ENCODE measurements at places on chromosomes 2 and 18.

GRCh38 chr18:76544511-76545345, 49.7 kb upstream of the ZNF516 start:
- DNase-seq = no peak

DNA sequence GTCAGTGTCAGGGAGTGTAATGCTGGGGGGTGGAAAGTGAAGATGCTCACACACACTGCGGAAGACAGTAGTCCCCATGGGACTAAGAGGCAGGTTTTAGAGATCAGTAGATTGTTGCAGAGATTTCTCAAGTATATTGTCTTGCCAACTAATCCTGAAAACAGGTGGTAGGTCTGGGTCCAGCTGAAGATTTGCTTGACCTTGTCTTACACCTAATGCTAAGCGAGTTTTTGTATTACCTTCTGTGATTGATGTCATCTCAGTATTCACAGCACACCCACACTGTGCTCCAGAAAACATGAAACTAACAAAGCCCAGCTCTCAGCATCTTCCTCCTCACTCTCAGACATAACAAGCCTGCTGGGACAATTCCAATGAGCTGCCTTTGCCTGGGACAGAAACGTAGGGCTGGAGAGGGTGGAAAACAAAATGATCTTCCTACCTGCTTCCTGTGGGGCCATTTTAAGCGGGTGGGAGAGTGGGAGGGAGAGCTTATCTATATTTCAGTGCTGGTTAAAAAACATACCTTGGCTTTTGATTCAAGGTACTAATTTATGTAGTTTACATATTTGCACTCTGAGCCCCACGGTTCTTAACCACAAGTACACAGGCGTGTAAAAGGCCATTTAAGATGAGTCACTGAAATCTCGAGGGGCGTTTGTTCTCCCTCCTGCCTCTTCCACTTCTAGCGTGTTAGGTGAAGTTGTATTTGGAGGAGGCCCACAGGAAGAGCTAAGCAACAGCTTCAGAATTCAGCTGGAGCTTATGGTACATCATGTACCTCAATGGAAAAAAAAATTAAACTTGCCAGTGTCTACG, 23.1 kb upstream of the RBMS1 start:
- peak; percentile 3 for DNase-seq

DNA sequence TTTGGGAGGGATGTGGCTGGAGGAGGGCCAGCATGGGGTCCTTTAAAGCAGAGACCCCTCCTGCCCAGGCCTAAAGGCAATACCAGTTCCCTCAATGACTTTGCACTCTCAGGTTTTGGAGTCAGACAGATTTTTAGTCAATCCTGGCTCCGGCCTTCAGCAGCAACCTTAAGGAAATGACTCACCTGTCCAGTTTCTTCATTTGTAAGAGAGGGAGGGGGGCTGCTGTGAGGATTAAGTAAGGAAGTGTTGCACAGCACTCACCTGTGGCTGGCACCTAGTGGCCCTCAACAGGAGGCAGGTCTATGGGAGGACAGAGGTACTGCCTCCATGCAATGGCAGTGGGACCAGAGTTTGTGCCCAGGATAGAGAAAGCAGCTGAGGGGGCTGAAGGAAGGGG, 13.7 kb downstream of the CNGA3 start:
- DNase-seq = no peak

GRCh38 chr2:222298311-222299150, at the start of gene PAX3:
Gene PAX3, minus strand, starts transcription at chr2:222298998. Its CDS starts 383 bp downstream, at chr2:222298615.
- no peak for DNase-seq

DNA sequence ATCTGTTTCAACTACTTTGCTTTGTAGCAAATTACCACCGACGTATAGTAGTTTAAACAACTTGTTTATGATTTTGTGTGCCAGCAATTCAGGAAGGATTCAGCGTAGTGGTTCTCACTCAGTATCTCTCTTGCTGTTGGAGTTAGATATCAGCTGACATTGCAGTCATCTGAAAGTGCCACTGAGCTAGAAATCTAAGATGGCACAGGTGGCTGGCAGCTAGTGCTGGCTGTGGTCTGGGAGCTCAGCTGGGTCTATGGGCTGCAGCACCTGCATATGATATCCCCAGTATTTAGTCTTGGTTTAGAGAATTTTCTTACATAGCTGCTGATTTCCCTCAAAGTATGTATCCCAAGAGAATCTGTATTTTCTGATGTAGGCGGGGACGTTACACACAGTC, 235.6 kb downstream of the SCG2 start:
- DNase-seq = no peak

- no peak for DNase-seq
Observed at GRCh38 chr18:73733806-73734314, 413.8 kb downstream of the FBXO15 start.

DNA sequence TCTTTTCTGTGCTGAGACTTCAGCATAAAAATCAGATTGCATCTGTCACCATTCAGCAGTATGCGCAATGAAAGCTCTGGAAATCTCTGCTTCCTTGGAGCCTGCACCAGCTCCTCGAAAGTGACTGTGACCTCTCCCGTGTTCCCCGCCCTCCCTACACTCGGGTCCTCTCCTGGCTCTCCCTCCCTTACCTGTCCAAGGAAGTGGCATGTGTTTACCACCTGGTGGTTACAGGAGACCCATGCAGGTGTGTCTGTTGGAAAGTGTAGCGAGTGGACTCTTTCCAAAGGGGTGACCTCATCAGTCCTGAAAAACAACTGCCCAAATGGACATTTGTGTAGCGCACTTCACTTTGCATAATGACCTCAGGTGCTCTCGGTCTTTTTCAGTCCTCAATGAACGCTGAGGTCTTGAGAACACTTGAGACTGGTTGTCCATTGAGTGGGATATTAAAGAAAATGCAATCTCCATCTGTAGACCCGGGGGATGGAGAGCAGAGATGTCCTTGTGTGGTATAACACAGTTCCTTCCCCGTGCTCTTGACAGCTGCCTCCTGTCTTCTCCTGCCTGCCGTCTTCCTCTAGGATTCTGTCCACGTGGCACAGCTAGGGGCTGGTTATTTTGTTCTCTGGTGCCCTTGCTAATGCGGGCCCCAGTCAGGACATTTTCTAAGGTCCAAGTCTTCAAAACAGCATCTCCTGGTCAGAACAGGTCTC, 133.2 kb downstream of the ACKR3 start:
- no peak for DNase-seq

DNA sequence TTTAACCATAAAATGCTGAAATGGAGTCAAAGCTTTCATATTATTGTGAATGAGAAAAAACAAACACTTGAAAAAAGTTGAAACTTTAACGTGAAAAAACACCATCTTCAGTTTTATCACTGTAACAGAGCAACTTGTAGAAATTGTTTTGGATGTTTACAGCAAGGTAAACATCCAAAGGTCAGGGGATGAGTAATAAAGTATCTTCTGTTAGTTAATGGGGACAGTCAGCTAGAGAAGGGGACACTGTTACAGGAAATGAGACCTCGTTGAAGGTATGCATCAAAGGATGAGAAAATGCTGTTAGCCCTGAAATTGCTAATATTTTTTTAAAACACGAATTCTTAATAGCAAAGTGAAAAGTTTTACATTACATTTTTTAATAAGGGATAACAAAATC, 2.9 kb downstream of the RHBDD1 start:
- no peak for DNase-seq

DNA sequence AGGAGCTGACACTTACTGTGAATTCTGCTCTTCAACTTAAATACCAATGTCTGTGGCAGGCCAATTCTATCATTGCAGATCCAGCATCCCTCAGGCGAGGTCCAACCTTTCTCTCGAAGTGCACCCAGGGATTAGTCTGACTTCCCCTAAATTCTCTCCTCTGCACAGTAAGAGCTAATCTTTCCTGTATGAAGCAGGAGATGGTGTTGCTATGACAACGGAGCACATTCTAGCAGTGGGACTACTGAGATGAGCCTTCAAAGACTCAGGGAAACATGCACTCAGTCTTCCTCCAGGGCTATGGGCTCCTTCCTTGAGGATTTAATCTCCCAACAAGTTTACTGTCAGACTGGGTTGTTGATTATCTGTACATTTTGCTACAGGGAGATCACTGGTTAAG, 176.3 kb downstream of the NOL4 start:
- no peak for DNase-seq

DNA sequence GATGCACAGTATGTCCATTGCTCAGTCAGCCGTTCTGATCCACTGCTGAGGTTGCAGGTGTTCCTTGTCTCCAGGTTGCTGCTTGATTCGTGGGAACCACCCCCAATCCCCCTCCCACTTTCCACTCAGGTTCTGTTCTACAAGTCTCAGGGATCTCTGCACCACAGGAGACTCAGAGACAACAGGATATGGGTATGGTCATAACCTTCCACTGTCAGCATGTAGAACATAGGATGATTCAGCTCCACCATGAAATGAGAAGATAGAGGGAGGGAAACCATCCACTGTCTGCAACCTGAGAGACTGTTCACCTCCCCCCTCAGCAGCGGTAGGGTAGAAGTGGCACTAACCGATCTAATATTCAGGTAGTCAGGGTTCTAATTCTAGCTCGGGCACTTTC, 19.0 kb upstream of the KLF7 start:
- no peak for DNase-seq

- DNase-seq = no peak
Observed at GRCh38 chr2:47217277-47217676, 62.2 kb upstream of the STPG4 start.

GRCh38 chr2:71806432-71806831, 341.2 kb downstream of the CYP26B1 start:
- no peak for DNase-seq

DNA sequence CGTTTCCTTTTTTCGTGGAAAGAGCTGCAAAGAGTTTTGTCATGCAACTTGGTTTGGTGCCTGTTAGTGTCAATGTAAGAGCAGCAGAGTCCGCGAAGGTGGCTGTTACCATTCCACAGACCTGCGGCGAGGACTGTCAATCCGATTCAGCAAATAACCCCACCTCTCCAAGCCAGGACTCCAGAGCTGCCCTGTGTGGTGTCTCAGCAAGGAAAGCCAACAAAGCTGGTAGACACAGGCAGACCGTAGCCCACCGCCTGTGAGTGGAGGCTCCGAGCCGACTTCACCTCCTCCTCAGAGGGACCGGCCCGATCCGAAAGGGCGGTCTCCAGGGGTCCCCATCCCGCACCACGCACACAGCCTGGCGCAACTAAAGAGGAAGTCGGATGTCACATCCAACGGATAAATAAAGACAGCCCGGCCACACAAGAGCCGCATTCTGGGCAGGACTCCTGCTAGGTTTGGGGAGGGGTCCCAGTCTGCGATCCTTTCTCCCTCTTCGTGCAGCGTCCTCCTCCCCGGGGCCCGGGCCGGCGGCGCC, 819 bp downstream of the ANKRD44 start:
- DNase-seq = peak; percentile 47

- no peak for DNase-seq
Observed at GRCh38 chr2:36343606-36344005, 12.0 kb upstream of the CRIM1 start.

DNA sequence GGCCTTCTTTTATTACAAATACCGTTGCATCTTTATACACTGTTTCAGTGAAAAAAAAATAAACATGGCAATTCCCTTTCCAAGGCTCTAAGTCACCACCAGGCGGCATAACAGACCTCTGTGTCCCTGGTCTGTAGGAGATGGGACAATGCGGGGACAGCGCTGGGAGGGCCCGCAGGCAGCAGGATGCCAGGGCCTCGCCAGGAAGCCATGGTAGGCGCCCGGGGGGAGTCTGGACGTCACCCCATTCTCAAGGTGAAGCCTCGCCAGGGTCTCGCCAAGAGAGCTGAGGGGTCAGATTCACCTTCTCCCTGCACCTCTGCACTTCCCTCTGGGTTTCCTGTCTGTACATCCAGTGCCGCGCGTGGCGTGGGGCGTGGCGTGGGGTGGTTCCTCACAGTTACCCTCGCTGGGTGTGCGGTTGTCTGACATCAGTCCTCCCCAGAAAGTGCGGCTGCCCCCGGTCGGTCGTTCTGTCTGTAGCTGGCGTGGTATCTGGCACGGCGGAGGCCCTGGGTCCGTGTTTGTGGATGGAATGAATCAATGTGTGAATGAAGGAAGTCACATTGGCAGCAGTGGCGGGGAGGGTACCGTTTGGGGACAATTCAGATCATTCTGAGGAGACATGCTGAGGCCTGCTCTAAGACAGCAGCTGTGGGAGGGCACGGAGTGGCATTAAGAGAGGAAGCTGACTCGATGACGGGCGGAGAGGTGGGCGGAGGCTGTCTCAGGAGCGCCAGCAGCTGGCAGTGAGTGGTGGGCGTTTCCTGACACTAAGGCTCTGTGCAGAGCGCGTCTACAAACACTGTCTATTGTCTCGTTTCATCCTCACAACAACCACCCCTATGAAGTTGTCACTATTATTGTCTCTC, 46.0 kb downstream of the LRRFIP1 start:
- peak; percentile 83 for DNase-seq

DNA sequence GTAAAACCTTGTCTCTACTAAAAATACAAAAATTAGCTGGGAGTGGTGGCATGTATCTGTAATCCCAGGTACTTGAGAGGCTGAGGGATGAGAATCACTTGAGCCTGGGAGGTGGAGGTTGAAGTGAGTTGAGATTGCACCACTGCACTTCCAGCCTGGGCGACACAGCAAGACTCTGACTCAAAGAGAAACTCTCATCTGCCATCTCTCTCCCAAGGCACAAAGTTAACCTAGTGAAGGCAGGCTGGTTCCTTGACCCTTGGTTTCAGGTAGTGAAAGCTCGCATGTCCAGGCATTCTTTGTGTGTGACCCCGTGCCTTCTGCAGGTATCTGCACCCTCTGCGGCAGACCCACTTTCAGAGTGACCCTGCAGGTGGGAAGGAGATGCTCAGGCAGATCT, 100.0 kb downstream of the WDSUB1 start:
- no peak for DNase-seq

- no peak for DNase-seq
Observed at GRCh38 chr2:36459725-36460137, 104.2 kb downstream of the CRIM1 start.

DNA sequence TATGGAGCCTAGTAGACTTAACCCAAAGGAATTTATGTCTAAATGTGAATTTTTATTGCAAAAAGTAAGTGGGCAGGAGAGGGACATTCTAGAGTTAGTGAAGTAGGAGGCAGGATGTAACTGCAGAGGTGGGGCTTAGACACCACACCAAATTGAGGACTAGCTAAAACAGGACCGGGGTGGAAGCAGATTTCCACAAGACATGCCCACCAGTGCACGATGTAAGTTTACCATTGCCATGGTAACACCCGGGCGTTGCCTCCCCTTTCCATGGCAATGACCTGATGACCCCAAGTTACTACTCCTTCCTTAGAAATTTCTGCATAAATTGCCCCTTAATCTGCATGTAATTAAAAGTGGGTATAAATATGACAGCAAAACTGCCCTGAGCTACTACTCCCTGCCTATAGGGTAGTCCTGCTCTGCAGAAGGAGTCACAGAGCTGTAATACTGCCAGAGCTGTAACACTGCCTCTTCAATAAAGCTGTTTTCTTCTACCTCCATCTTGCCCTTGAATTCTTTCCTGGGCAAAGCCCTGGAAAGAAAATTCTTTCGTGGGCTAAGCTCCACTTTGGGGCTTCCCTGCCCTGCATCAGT, 509.7 kb downstream of the ERBB4 start:
- DNase-seq = no peak

- no peak for DNase-seq
Observed at GRCh38 chr2:200185628-200186000, 120.9 kb upstream of the SPATS2L start.

GRCh38 chr18:70197844-70198243, 7.6 kb downstream of the RTTN start:
- no peak for DNase-seq

GRCh38 chr2:36487947-36488346, 110.0 kb downstream of the FEZ2 start:
- no peak for DNase-seq

GRCh38 chr2:11159574-11160170, 4.4 kb downstream of the SLC66A3 start:
- DNase-seq = no peak

All from CD4-positive, alpha-beta T cell treated with Interleukin-6 at 100 ng/mL for 8 hours (primary cell).